ENCODE measurements at places on chromosomes 7 and 10.

DNA sequence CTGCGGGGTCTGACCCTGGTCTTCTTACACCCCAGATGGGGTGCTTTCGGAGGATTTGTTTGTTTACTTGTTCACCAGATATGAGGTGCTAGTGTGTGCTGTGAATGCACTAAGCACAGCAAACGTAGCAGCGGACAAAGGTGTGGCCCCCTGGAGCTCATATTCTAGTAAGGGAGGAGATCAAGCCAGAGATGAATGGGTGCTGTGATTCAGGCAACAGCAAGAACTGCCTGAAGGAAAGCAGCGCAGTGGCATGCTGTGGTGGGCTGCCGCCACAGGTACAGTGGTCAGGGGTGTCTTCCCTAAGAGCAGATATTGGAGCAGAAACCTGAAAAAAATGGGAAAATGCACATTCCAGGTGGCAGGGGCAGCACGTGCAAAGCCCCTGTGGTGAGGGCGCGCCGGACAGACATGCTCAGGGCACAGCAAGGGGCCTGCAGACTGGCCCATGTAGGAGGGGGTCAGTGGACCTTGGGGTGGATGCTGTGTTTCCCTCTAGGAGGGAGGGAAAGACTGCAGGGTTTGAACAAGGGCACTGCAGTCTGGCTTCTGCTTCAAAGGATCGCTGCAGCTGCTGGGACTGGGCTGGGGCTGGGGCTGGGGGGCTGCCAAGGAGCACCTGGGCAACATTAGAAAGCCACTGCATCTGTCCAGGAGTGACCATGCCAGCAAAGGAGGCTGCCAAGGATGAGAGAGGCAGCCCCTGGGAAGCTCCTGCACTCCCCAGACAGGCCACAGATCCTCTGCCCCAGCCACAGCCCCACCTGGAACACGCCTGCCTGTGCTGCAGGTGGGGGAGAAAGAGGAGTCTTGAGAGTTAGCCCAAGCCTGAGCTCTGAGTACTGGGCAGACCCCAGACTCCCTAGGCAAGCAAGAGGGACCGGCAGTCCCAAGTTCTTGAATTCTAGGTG, 927 bp upstream of the DEPP1 start:
- no peak for DNase-seq

DNA sequence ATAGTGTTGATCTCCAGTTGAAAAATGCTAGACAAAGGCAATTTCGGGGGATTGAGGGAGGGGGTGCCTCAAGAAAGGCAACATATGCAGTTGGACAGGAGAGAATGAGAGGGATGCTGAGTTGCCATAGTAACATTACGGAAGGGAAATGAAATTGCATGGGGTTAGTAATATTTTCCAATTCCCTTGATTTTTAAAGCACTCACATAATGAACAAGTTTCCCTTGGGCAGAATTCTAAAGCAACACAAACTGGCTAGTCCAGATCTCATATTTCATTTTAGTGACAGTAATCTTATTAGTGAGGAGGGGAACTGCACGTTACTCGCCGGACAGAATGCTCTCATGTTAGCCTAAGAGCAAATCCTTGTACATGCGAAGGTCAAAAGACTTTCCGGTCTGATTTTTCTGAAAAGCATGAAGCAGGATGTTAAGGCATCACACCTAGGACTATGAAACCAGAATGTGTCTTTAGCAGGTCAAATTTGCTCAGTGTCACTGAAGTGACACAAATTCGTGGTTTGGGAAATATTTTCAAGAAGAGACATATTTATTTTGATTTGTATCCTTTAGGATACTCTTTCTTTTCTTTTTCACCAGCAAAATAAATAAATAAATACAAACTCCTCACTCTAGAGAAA, 165.5 kb downstream of the ANK3 start:
- DNase-seq, result no peak

DNA sequence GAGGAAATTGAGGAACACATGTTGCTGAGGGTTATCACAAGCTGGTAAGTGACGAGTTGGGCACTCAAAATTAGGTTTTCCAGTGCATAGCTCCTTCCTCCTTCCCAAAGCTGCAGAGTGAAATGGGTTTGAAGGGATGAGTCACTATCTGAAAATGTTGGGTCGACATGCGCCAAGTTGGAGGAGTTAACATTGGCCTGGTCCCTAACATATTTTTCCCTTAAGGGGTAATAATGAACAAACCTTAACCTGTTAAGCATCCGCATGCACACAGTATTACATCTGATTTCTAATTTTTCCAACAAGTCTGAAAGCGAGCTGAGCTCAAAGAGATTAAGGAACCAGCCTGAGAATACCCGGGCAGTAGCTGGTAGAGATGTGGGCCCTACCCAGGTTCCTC, 20.7 kb upstream of the TECTB start:
- no peak for DNase-seq

GRCh38 chr10:84540022-84540616, 211.7 kb downstream of the CCSER2 start:
- DNase-seq, result no peak

DNA sequence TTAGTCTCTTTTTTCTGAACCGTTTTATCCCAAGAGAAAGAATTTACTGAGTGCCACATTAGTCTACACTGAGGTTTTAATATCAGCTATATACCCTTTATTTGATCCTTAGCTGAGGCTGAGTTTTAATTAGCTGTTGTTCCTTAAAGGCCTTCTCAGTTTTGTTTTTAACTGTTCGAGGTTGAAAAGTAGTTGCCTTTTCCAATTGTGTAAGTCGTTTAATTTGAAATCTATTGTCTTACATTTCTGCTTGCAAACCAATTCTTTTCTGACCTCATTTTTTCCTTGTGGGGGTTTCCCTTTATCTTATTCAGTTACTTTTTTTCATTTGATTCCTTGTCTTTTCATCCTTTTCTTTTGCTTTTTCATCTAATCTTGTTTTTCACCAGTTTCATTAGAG, 30.8 kb downstream of the UMAD1 start:
- no peak for DNase-seq

GRCh38 chr7:139635526-139636302, 112.2 kb downstream of the CLEC2L start:
- DNase-seq, result peak; percentile 64

All from activated naive CD8-positive, alpha-beta T cell treated with anti-CD3 and anti-CD28 coated beads, Interleukin-2, amount 50 U/mL, for 24 hours (primary cell).